CD8-positive, alpha-beta T cell (primary cell): ENCODE measurements at places on chromosomes 1 and 21.

DNA sequence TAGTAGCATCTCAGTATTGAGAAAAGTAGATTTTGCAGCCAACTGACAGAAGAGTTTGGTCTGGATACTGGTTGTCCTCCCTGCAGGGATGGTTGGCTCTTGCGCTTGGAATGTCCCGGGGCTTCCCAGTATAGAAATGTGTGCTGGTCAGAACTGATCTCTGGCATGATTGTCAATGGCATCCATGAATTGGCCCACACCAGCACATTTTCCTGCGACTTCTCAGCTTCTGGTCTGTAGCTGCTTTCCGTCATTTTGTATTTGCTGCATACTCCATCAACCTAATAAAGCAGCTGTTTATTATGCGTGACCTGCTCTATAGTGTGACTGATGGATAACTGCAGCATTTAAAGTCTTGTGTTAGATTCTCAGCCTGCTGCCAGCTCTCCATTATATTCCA is 203.7 kb downstream of the S1PR1 start:
- DNase-seq, result no peak

DNA sequence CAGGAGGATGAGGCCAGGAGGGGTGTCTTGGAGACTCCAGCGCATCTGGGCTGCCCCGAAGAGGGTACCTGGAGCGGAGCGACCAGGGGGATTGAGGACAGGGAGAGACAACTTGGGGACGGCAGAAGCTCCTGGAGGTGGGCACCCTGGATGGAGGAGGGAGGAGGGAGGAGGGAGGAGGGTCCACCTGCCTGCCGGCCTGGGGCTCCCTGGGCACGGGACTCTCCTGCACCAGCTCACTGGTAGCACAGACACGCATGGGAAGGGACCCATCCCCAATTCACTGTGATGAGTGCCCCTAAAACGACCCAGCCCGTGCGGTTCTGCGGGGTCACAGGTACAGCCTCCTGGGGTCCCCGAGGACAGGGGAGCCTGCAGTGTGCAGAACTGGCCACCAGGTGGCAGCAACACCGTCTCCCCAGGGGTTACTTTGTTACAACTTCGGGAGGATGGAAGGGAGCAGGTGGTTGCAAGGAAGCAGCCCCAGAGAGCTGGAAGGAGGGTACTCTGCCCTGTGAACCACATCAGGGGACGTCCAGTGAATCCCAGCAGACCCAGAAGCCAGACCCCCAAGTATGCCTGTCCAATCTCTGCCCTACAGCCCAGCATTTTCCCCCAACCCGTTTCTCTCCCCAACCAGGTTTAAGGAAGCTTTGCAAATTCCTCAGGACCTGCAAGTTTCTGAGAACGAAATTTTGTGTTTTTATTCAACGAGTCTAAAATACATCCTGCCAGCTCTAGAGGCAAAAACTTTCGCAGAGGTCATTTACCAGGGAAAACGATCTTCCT is 482.4 kb downstream of the NPHP4 start:
- peak; percentile 79 for DNase-seq

- no peak for DNase-seq
Observed at GRCh38 chr1:228021355-228022030, 14.7 kb downstream of the WNT3A start.

DNA sequence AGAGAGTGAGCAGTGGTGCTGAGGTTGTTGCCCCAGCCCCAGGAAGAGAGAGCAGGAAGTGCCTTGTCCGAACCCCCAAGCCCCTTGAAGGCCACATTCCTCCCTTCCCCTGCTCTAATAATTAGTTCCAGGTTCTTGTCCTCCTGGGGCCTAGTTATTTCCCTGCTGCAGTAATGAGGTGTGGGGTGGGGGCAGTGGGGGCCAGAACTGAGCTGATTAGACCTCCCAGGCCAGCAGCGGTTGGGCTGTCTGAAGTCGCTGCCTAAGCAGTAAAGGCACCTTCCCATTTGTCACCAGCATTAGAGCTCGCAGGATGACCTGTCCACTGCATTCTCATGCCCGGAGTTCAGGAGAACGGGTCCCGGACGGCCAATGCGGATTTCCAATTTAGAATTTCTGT is 186.5 kb upstream of the CSF3R start:
- DNase-seq, result no peak

- DNase-seq, result no peak
Observed at GRCh38 chr1:24426744-24427544, 11.3 kb downstream of the NIPAL3 start.

- no peak for DNase-seq
Observed at GRCh38 chr1:27615346-27616192, 11.6 kb upstream of the AHDC1 start.

DNA sequence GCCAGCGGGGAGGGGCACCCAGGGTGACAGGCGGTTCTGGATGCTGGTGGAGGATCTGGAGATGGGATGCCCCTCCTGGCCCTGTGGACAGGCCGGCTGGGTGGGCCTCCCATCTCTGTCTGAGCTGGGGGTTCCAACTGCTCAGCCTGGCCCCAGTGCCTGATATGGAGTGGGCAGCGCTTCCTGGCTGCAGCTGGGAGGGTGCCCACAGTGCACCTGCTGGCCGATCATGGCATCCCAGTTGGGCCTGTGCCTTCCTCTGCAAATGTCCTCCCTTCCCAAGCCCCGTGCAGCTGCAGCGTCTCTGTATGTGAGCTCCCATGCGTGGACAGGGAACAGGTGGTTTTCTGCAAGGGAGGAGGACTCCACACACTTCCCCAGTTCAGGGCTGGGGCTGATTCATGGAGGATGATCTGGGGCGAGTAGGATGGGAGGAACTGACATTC is 2.1 kb downstream of the PFKL start:
- DNase-seq, result no peak

DNA sequence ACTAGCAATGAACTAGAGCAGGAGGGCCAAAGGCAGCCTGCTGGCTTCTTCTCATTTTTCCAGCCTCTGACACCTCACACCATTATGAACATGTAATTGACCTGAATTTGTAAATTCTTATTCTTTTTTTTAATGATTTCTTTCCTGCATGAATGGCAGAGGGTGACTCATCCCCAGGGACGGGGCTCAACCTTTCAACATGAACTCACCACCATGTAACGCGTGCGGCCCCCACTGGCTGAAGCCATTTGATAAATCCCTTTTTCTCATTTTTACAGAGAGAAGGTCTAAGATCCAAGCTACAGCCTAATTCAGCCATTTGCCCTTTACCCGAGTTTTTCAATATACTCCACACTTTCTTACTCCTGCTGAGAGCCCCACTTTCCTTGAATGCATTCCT is 9.3 kb upstream of the ETS2 start:
- no peak for DNase-seq

DNA sequence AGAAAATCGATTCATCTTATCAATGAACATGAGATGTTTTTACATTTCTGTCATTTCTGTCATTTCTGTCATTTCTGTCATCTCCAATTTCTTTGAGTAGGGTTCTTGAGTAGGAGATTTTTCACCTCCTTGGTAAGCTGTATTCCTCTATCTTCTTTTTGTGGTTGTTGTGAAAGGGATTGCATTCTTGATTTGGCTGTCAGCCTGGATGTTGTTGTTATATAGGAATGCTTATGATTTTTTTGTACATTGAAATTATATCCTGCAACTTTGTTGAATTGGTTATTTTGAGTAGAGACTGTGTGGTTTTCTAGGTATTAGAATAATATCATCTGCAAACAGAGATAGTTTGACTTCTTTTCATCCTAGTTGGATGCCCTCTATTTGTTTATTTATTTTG is 1233.7 kb downstream of the PLA2G4A start:
- no peak for DNase-seq

GRCh38 chr1:10225573-10225972 is 15.2 kb downstream of the KIF1B start:
- no peak for DNase-seq

GRCh38 chr1:147046189-147046862 is 108.2 kb downstream of the NBPF12 start:
- no peak for DNase-seq

DNA sequence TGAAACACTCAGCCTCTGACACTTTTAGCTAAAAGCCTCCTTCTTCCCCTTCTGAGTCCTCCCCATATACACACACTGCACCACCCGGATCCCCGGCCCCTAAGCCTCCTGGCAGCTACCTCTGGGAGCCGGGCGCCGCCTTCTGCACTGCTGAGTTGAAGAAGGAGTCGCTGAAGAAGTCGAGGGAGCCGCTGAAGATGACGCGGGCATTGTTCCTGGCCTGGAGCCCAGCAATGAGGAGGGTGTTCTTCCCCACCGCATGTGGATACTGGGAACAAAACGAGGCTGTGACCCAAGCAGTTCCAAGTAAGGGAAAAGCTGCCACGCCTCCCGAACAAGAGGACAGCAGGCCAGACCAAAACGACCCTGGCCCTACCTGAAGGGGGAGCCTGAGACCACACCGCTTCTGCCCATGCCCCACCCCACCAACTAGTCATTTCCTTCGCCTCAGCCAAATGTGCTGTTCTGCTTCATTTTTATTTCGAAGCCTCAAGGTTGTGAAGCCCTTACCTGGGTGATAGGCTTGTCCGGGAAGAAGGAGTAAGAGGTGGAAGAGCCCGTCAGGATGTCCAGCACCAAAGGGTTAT is 7.0 kb downstream of the DDOST start:
- DNase-seq, result no peak

- no peak for DNase-seq
Observed at GRCh38 chr21:17784604-17785402, 34.4 kb downstream of the C21orf91 start.

DNA sequence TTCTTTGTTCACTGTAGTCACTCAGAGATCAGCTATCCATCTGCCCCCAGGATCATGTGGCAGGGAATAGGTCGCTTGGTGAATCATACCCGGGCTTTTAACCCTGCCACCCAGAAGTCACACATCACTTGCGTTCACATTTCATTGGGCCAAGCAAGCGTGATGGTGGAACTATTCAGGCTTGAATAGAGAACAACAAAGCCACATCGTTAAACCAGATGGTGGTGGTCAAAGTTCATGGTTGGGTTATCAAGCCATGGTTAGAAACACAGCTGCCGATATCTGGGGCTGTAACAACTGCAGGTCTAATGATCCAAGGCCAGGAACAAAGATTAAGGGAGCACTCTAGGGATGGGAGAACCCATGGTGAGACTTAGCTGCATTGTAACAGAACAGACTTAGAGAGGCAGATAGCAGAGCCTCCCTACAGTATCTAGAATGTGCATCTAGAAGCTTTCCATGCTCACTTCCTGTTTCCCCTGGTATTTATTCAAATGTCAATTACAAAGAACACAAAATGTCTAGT is 40.0 kb upstream of the PTPRC start:
- DNase-seq, result peak; percentile 17

- no peak for DNase-seq
Observed at GRCh38 chr1:180382326-180383115, 119.9 kb downstream of the ACBD6 start.

- DNase-seq, result no peak
Observed at GRCh38 chr1:100860397-100860991, 34.1 kb downstream of the EXTL2 start.

- DNase-seq, result no peak
Observed at GRCh38 chr1:213685992-213686582, 301.7 kb upstream of the PROX1 start.

GRCh38 chr21:42526379-42526727 is 12.7 kb downstream of the SLC37A1 start:
- DNase-seq, result no peak

DNA sequence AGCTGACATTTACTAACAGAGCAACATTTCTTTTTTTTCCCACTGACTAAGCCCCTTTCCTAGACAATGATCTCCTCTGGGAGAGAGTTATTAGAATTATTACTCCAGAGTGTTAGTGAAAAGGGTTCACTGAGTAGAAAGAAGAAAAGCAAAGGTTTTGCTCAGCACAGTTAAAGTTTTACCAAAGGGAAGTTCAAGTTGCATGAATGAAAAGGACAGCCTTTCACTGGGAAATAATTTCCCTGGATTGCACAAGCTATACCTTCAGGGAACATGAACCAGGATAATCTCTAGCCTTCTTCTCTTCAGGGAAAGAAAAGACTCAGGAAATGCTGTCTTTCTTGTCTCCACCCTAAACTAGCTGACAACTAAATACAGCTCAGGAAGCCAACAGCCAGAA is 71.4 kb upstream of the ESRRG start:
- DNase-seq, result no peak

DNA sequence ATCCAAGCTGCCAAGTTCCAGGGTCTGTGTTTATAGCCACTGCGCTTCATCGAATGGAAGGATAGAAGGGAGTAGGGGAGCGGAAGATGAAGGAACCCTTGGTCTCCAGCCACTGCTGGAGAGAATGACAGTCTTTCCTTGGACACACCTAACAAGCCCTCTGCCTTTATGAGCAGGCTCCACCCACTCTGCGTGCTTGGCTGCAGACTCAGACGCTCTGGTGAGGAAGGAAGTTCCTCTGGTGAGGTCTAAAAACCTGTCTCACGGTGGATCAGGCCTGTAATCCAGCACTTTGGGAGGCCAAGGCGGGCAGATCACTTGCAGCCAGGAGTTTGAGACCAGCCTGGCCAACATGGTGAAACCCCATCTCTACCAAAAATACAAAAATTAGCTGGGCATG is 55.4 kb downstream of the MATN1 start:
- no peak for DNase-seq

DNA sequence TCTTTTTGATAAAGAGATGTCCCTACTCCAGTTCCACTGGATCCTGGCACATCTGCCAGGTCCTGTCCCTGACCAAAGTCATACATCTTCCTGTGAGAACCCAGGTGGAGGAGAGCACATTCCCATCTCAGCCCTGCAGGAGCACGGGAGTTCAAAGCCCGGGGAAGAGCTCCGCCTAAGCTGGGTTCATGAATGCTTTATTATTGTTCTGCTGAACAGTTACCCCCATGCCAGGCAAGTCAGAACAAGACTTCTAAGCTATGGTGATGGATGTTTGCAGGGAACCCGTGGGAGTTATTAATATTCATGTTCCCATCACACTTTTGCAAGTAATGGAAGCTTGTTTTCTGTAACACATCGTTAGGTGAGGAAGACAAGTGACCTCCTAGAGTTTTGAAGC is 62.9 kb downstream of the SEC16B start:
- DNase-seq, result no peak

GRCh38 chr1:51372561-51372960 is 42.2 kb upstream of the TTC39A start:
- DNase-seq, result no peak

DNA sequence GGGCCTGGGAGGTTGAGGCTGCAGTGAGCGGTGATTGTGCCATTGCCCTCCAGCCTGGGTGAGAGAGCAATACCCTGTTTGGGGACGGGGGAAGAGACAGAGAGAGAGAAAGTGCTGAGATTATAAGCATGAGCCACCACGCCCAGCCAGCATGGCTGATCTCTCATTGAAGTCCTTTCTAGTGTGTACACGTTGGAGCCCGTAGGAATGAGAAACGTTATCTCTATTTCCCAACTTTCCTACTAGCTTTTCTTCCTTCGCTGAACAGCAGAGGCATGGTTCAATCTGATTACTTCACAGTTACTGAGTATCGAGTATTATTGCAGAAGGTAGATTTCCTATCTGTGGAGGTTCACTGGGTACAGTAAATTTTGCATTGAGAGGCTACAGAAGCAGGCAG is 4.5 kb downstream of the PEX14 start:
- DNase-seq, result no peak

- DNase-seq, result no peak
Observed at GRCh38 chr1:168636642-168637111, 60.3 kb downstream of the XCL1 start.

GRCh38 chr1:15975358-15975804 is 520 bp downstream of the ZBTB17 start:
- peak; percentile 71 for DNase-seq

- DNase-seq, result no peak
Observed at GRCh38 chr1:10672343-10673050, 123.9 kb downstream of the CASZ1 start.
